ENCODE measurements at places on chromosomes 7 and 10.

- DNase-seq = no peak
Observed at GRCh38 chr7:119397156-119397555, 875.8 kb upstream of the KCND2 start.

- no peak for DNase-seq
Observed at GRCh38 chr10:52099026-52099600, 215.0 kb upstream of the DKK1 start.

GRCh38 chr10:117532451-117533107, 10.0 kb upstream of the EMX2 start:
- no peak for DNase-seq

DNA sequence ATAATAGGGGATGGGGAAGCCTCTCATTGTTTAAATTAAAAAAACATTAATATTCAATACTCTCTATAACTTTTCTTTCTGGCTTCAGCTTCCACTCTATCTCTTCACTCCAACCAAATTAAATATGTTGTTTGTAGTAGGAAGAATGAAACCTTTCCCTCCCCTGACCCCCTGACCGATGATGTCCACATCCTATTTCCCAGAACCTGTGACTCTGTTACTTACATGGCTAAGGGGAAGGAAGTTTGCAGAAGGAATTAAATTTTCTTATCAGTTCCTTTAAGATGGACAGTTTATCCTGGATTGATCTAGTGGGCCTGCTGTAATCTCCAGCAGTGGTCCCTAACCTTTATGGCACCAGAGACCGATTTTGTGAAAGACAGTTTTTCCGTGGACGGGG, 130.0 kb downstream of the PLXDC2 start:
- no peak for DNase-seq

DNA sequence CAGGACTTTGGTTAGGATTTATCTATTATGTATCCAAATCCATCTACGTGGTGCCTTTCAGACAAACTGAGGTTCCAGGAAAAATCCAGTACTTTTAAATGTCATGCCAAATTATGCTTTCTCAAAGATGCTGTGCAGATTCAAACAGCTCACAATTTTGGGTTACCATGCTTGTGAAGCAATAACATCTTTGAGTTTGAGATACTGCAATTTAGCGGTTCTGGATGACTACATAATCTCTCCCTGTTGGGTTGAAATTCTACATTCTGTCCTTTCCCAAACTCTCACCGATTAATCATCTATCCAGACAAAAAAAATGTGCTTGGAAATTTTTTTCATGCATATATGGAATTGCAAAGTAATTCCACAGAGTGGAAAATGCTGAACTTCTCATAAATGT, 3.5 kb downstream of the RHOBTB1 start:
- no peak for DNase-seq

DNA sequence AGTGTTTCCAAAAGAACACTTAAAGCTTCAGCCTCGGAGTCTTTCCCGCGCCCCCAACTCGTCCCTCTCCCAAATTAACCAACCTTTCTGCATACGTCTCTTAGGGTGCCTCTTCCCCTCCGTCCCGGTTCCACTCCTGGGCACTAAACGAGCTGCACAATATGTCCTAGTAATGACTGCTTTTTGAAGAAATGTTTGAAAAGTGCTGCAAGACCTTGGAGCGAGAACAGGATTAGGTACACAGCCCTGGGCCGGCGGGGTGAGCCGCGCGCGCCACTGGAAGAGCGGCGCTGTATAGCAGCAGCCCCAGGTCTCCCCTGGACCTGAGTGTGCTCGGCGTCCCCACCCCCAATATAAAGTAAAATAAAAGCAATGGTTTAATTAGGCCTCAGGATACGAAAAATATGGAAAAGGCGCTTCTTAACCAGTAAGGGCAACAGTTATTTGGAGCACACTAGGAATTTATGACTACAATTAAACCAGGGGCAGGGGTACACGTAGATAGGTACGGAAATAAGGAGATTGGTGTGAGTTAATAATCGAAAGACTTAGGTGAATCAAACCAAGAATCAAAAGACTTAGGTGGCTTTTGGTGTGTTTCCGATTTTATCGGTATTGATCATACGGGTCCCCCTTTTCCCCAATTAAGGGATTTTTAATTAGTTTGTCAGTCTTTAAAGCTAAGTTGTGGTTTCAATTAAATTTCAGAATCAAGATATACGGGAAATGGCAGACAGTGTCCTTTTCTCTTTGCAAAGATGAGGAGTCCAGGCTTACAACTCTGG, 1.9 kb downstream of the TET1 start:
- no peak for DNase-seq

DNA sequence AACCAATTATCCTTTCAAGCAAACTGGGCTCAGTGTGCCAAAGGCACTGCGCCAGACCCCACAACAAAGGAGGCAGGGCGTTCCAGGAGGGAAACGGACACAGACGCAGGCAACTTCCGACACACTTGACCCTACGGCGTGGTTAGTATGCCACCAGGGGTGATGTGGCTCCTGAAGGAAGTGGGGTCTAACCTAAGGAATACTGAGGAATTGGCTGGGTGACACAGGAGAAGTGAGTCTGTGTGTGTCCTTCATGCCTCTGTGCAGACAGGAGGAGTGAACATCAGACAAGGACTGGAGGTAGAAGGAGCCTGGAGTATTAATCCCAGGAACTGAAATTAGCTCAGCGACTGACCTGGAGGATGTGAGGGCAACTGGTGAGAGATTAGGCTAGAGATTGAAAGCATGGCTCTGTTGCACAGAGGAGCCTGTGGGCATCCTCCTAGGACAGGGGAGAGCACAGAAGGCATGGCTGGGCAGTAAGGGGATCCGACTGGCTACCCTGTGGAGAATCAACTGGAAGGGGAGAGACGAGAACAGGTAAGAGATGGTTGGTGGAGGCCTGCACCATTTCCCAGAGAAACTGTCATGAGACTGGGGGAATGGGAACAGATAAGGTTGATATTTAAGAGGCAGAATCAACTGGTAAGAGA, 27.8 kb downstream of the GSDME start:
- no peak for DNase-seq

DNA sequence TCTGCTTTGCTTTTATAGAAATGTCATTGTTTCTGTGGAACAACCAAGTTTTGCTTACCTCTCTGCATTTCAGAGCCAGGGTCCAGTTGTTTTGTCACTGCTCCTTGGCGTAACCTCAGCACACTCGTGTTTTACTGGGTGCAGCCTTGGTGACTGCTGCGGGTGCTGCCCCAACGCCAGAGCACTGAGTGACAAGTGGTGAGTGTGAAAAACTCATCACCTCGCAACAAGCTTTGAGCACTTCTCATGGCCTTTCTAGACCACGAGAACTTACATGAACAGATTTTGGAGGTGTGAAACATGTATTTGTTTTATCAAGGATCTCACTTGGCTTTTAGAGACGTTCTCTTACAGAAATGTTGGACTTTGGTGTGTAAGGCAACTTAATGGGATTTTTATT, 31.0 kb downstream of the GLRX3 start:
- no peak for DNase-seq

DNA sequence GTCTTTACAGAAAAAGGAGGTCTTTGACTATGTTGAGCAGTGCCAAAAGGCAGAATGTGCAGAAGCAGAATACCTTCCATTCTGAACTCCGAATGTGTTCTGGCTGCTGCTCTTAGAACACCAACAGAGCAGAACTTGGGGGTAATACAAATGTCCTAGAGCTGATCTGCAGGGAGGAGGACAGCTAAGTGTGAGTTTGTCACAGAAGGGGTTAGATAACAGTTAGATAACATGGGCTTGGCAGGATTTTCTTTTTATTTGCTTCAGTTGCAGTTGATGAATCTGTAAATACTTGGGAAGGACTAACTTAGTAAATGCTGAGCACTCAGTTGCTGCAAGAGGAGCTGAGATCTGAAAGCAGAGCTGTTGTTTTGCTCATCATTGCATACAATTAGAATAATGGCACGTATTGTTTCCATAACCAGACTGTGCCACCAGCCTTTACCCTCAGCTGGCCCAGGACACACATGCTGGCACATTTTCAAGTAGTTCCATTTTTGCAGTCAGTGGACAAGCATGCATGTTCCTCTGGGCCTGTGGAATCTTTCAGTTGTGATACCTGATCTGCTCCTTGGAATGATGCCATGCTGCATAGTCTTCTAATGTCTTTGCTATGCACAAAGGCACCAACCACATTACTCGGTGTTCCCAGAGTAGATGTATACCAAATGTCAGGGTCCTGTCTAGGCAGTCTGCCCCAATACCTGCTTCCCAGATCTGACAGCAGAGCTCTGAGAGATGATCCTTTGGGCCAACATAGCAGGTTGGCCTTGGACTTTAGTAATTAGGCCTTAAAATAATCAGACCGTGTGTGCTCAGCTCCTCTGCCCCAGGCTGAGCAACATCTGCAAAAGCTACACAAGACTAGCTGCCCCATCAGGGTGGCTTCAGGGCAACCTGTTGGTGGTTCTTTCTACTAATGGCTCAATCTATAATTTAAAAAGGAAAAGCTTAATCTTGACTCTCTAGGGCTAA, 55.7 kb downstream of the GSDME start:
- no peak for DNase-seq

DNA sequence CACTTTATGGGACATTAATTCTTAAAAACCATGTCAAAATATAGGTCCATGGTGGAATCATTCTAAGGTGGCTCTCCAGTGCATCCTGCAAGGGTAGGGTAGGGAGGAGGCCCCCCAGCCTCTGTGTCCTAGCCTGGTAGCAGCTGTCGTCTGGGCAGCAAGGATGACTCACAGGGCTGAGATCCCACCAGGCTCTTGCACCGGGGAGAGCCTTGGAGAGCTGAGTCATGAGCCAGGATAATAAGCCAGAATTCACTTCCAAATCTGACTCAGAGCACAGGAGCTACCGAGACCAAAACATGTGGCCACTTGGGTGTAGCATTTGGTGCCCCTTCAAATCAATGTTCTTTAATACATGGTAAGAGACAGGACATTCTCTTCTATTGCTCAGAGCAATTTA, 298.5 kb downstream of the NEBL start:
- DNase-seq = no peak

- no peak for DNase-seq
Observed at GRCh38 chr10:116973946-116974455, 31.0 kb downstream of the SHTN1 start.

- no peak for DNase-seq
Observed at GRCh38 chr7:147579148-147579547, 1011.4 kb upstream of the C7orf33 start.

- no peak for DNase-seq
Observed at GRCh38 chr7:44284881-44285541, 40.4 kb downstream of the CAMK2B start.

DNA sequence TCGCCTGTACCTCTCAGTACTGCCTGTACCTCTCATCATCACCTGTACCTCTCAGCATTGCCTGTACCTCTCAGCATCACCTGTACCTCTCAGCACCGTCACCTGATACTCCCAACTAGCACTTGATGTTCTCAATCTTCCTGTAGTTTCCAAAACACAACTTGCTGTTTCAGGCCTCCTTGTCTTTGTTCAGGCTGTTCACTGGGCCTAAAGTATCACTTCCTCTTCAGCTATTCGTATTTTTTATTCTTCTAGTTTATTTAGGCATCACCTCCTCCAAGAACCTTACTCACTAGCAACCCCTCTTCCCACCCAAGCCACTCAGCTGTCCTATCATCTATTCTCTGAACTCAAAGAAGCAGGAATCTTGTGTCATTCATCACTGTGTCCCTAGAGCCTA, 24.1 kb downstream of the OR6B1 start:
- DNase-seq = no peak

DNA sequence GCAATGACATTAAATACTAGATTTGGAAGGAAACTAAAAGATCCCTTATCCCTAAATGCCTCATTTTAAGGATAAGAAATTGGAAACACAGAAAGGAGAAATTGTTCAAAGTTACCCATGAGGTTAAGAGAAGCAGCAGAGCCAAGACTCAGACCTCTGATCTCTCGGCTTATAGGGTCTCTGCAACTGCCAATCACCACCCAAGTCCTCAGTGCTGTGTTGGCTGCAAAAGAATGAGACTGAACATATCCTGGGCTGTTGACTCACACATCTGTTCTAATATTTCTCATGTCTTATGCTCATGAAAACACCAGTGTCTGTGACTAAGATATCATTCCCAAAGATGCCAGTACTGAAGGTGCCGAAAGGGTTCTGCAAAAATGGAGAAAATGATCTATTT, 153.3 kb downstream of the XPNPEP1 start:
- DNase-seq = no peak

- DNase-seq = no peak
Observed at GRCh38 chr7:96426027-96426426, 104.1 kb upstream of the SLC25A13 start.

- no peak for DNase-seq
Observed at GRCh38 chr10:132937861-132938260, 4.5 kb downstream of the CFAP46 start.

DNA sequence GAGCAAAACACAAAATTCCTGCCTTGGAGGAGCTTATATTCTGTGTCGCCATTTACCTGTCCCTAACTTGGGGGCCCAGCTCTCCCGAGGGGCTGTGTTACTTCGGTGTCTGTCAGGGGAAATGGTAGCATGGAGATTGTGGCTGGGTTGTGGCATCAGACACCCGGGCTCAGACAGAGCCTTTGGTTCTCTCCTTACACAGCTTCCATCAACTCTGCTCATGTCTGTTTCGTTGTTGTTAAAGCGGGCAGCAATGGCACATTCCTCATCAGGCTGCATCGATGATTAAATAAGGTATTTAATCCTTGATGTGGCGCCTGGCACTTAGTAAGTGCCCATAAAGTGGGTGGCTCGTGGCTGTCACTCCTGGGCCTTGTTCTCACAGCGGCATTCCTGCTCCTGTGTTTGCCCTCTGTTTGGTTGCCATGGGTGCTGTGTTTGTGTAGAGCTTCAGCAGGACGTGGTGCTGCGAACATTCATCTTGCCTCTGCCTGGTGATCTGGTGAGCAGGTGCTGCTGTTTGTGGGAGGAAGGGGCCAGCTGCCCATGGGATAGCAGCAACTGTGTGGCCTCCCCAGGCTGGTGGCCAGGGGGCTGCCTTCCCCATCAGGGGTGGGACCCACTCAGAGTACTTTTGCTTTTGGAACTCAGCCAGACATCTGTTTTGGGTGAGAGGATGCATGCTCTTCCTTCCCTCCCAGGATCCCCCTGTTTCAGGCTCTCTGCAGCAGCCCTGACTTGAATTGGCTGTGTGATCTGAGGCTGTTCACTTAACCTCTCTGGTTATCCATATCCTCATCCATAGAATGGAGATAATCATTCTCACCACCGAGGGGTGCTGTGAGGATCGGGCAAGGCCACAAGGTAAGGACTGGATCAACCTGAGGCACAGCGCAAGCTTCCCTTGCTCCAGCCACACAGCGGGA, 207.2 kb upstream of the SVIL start:
- DNase-seq = no peak

DNA sequence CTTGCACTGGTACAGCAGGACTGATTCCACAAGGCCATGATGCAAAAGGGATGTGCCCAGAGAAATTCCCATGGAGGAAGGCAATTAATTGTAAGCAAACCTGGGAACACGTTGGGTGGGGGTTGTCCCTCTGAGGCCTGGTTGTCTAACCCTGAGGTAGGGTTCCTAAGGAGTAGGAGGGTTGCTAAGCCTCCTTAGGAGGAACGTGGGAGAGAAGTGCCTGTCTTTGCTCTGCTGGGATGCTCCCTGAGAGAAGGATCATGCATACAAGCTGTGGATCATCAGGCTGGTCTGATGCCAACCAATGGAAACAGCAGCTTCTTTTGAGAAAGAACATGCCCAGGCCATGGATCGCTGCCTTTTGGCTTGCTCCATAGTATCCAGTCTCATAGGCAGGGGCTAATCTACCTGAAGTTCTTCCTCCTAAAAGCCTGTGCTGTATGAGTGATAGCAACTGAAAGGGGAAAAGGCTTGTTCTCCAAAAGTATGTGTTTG, 203.7 kb upstream of the NPVF start:
- no peak for DNase-seq
